ENCODE measurements at places on chromosomes 1 and 21. TPM values are rescaled to one million over a fixed set of nuclear protein-coding genes. Genes with fewer than 3 reads are reported as not detected.

Gene SMCP
- not detected for total RNA-seq

Gene CAPN9
- total RNA-seq, result not detected

Gene DCDC2B
- not detected for total RNA-seq

Gene KCNAB2
- 3.9 TPM for total RNA-seq

Gene CELA2A
- not detected for total RNA-seq

Gene CYP4A11
- total RNA-seq, result not detected

Gene B3GALT6
- 32.1 TPM for total RNA-seq

Gene GPR61
- total RNA-seq, result 0.59 TPM

Gene TIE1
- total RNA-seq, result 9.2 TPM
